Activated naive CD8-positive, alpha-beta T cell treated with anti-CD3 and anti-CD28 coated beads, Interleukin-2, amount 10 ng/mL, durations not matched to agents 7 days and 5 days (primary cell): ENCODE measurements at places on chromosomes 5 and 9. TPM values are rescaled to one million over a fixed set of nuclear protein-coding genes. Genes with fewer than 3 reads are reported as not detected.

GRCh38 chr5:129807162-129807814 lies 59.4 kb downstream of the MINAR2 start:
- no peak overlapping the region for H3K27ac ChIP-seq
- DNase-seq: no peak
- no peak overlapping the region for H3K4me3 ChIP-seq
- H3K36me3 ChIP-seq: no peaks in the 10 kb centered on the region
- no peaks in the 10 kb centered on the region for H3K27me3 ChIP-seq
- no peaks in the 10 kb centered on the region for H3K4me1 ChIP-seq

DCTN4 gene
- total RNA-seq: 43.3 TPM

DNA sequence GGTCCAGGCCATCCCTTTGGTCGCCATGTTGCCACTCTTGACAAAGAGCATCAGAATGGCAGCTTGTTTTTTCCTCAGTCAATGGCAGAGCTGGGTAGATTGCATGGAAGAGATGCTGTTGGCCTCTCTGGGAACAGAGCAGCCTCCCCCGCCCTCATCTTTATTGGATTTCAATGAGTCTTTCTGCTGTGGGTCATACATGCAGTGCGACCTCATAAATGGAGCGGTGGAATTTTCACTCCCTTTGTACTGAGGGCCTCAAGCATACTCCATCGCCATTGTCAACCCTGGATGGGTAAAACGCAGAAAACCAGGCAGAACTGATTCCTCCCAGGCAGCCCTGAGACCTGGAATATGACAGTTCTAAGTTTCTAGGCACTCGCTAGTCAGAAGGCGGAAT lies 71.8 kb downstream of the ZNF618 start:
- no peaks in the 10 kb centered on the region for H3K27me3 ChIP-seq
- no peak overlapping the region for H3K27ac ChIP-seq
- no peak for DNase-seq
- H3K4me3 ChIP-seq: no peak overlapping the region
- H3K36me3 ChIP-seq: no peaks in the 10 kb centered on the region
- no peaks in the 10 kb centered on the region for H3K4me1 ChIP-seq

LEAP2 gene
- total RNA-seq: 4.5 TPM

- H3K4me3 ChIP-seq: no peak overlapping the region
- no peak overlapping the region for H3K27ac ChIP-seq
- H3K27me3 ChIP-seq: no peaks in the 10 kb centered on the region
- H3K4me1 ChIP-seq: peaks cover 23% of the 10 kb centered on the region
These were observed 56.5 kb downstream of the CAST start for GRCh38 chr5:96718635-96719077.

NEUROG1 gene
- total RNA-seq: not detected

WHRN gene
- total RNA-seq: 10.5 TPM

DNA sequence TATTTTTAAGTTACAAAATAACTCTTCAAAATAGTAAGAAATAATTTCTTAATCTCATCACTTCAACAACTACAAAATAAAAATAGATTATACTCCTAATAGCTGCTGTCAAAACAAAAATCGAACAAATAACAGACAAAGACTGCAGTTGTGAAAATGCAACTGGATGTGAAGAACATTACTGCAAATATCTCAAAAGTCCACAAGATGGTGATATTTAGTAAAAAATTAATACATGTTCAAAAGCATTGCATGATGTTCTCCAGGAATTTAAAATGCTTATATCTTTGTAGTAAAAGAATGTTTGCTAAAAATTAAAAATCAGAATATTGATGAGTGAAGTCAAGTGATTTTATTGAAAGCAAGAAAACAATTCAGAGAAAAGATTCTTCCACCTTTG lies 66.2 kb downstream of the MPDZ start:
- H3K4me1 ChIP-seq: no peaks in the 10 kb centered on the region
- no peak overlapping the region for H3K4me3 ChIP-seq
- H3K27me3 ChIP-seq: no peaks in the 10 kb centered on the region
